ENCODE measurements at places on chromosomes 12 and 14.

GRCh38 chr14:57578801-57579200, 85.1 kb upstream of the CCDC198 start:
- no peak for DNase-seq

DNA sequence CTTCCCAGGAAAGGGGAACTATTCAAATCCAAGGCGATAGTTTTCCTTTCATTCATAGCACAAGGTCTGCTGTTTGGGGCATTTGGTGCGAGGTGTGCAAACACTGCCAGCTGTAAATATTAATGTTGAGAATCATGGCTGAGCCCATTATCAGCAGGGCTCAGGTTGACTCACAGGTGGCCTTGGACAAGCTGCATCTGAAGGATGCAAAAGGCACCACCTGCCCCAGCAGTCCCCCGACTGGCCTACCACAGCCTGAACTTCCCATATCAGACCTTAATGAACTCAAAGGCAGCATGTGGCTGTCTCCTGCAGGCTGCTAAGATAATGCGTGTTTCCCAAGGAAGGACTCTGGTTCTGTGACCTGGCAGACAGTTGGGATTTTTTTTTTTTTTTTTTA, 93.3 kb upstream of the MAP1LC3B2 start:
- no peak for DNase-seq

GRCh38 chr14:105026802-105027563, 6.1 kb upstream of the CDCA4 start:
- DNase-seq, result no peak

DNA sequence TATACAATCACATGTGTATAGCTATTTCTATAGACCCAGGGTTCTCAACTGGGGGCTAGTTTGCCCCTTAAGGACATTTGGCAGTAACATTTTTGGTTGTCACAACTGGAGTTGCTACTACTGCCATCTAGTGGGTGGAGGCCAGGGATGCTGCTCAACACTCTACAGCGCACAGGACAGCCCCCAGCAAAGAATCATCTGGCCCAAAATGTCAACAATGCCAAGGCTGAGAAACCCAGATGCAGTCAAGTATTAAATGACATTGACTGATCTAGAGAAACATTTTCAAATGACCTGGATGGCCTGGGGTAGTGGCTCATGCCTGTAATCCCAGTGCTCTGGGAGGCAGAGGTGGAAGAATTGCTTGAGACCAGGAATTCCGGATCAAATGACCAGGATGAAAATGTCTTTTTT, 5.8 kb downstream of the WSB2 start:
- no peak for DNase-seq

Data from NCI-H510A (cell line).